ENCODE measurements at places on chromosomes 3 and 15. TPM values are rescaled to one million over a fixed set of nuclear protein-coding genes. Genes with fewer than 3 reads are reported as not detected.

GRCh38 chr3:13091898-13092611 is 18.8 kb upstream of the IQSEC1 start:
- H3K4me3 ChIP-seq = no peak overlapping the region
- H3K4me1 ChIP-seq = peaks cover 4% of the 10 kb centered on the region
- no peaks in the 10 kb centered on the region for H3K36me3 ChIP-seq
- peaks cover 7% of the 10 kb centered on the region for H3K27me3 ChIP-seq

- no peaks in the 10 kb centered on the region for H3K4me1 ChIP-seq
- H3K27ac ChIP-seq = no peak overlapping the region
- H3K36me3 ChIP-seq = no peaks in the 10 kb centered on the region
- no peaks in the 10 kb centered on the region for H3K27me3 ChIP-seq
- H3K4me3 ChIP-seq = no peak overlapping the region
Measured at GRCh38 chr3:171565481-171566058, 105.4 kb upstream of the TNIK start.

- H3K27ac ChIP-seq = no peak overlapping the region
- DNase-seq = no peak
- H3K4me1 ChIP-seq = no peaks in the 10 kb centered on the region
- H3K4me3 ChIP-seq = no peak overlapping the region
- no peaks in the 10 kb centered on the region for H3K27me3 ChIP-seq
Measured at GRCh38 chr15:61668444-61668843, 391.8 kb downstream of the VPS13C start.

Gene KY
- total RNA-seq = 1.3 TPM

DNA sequence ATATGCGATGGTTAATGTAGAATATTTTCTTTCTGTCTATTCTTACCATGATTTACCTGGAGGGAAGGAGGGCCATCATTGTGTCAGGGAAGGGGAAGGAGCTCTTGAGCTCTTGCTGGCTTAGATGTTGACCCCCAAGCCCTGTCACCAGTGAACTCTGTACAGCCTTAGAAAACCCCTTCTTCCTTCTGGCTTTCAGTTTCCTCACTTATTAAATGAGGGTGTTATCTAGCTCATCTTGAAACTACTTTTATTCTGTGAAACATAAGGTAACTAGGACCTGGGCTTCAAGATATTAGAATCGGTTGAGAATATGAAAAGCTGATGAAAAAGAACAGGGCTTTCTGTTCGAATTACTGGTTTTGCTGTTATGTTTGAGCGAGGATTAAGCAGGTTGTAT is 25.1 kb upstream of the UTS2B start:
- H3K4me3 ChIP-seq = no peak overlapping the region
- DNase-seq = no peak
- H3K4me1 ChIP-seq = peaks cover 69% of the 10 kb centered on the region

Gene IGSF10
- 1.8 TPM for total RNA-seq

- no peaks in the 10 kb centered on the region for H3K36me3 ChIP-seq
- H3K27me3 ChIP-seq = no peaks in the 10 kb centered on the region
- H3K4me3 ChIP-seq = no peak overlapping the region
- H3K4me1 ChIP-seq = no peaks in the 10 kb centered on the region
- no peak for DNase-seq
- H3K27ac ChIP-seq = no peak overlapping the region
Measured at GRCh38 chr15:92651877-92652575, 3.5 kb downstream of the FAM174B start.

- peaks cover 14% of the 10 kb centered on the region for H3K4me1 ChIP-seq
- H3K27ac ChIP-seq = no peak overlapping the region
- no peaks in the 10 kb centered on the region for H3K27me3 ChIP-seq
- peak; percentile 48 for DNase-seq
- no peak overlapping the region for H3K4me3 ChIP-seq
- H3K36me3 ChIP-seq = no peaks in the 10 kb centered on the region
Measured at GRCh38 chr3:53074366-53074696, 28.5 kb upstream of the SFMBT1 start.

DNA sequence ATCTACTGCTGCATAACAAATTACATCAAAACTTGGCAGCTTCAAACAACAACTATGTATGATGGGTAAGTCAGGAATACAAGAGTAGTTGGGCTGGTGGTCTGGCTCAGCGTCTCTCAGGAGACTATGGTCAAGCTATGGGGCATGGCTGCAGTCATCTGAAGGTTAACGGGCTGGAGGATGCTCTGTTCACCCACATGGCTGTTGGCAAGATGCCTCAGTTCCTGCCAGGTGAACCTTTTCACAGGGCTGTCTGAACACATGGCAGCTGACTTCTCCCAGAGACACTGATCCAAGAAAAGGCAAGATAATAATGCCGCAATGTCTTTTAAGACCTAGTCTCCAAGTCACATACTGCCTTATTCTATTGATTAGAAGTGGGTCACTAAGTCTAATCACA is 63.7 kb downstream of the GPR176 start:
- H3K27ac ChIP-seq = no peak overlapping the region
- H3K27me3 ChIP-seq = no peaks in the 10 kb centered on the region
- H3K4me1 ChIP-seq = no peaks in the 10 kb centered on the region
- H3K36me3 ChIP-seq = no peaks in the 10 kb centered on the region
- H3K4me3 ChIP-seq = no peak overlapping the region
